ENCODE measurements at places on chromosomes 3 and 15. TPM values are rescaled to one million over a fixed set of nuclear protein-coding genes. Genes with fewer than 3 reads are reported as not detected.

DNA sequence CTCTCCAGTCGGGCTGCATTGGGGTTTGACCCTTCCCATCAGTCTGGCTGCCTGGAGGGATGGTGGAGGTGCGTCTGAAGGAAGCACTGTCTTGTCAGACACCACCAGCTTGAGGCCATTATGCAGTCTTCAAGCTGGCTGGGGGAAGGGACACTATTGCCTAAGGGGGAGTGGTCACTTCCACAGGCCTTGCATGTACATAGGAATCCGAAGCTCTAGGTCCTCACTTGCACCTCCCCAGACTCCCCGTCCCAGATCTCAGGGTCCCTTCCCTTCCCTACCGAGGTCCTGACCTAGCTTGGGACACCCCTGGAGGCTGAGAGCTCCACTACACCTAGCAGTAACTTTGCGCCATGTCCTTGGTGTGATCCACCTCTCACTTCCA lies 48.6 kb upstream of the KLF13 start:
- H3K4me1 ChIP-seq = peaks cover 5% of the 10 kb centered on the region
- no peaks in the 10 kb centered on the region for H3K36me3 ChIP-seq
- DNase-seq = no peak
- H3K27me3 ChIP-seq = no peaks in the 10 kb centered on the region

DNA sequence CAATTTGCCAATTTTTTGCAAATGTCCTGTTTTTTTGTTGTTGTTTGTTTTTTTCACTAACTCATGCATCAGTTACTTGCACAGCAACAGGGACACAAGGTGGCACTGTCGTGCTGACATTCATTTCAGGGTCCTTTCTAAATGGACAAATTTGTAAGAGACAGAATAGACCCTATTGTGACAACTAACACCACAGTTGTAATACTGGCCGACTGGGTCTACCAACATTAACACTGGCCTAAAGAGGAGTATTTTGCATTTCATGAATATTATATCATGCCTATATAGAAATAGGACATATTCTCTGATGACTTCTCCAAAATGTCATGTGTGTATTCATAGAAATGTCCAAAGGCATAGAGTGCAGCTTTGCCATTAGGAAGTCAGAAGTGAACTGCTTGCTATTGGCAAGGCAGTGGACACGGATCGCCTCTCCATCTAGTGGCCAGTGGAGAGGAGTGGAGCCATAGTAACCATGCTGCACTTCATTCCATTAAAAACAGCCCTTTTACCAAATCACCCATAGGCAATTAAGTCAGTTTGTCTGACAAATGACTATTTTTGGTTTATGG lies 54.8 kb downstream of the ZBTB20 start:
- DNase-seq = peak; percentile 59
- no peak overlapping the region for H3K4me3 ChIP-seq
- H3K27me3 ChIP-seq = no peaks in the 10 kb centered on the region
- H3K4me1 ChIP-seq = peaks cover 83% of the 10 kb centered on the region
- H3K36me3 ChIP-seq = no peaks in the 10 kb centered on the region

GRCh38 chr3:15277861-15278500 lies 54.4 kb downstream of the SH3BP5 start:
- no peak for DNase-seq
- no peak overlapping the region for H3K27ac ChIP-seq
- H3K27me3 ChIP-seq = no peaks in the 10 kb centered on the region
- H3K4me3 ChIP-seq = no peak overlapping the region

GRCh38 chr15:85351965-85352364 lies 28.4 kb upstream of the AKAP13 start:
- H3K27ac ChIP-seq = no peak overlapping the region
- no peak for DNase-seq
- no peaks in the 10 kb centered on the region for H3K36me3 ChIP-seq
- peaks cover 2% of the 10 kb centered on the region for H3K27me3 ChIP-seq
- H3K4me3 ChIP-seq = no peak overlapping the region

DNA sequence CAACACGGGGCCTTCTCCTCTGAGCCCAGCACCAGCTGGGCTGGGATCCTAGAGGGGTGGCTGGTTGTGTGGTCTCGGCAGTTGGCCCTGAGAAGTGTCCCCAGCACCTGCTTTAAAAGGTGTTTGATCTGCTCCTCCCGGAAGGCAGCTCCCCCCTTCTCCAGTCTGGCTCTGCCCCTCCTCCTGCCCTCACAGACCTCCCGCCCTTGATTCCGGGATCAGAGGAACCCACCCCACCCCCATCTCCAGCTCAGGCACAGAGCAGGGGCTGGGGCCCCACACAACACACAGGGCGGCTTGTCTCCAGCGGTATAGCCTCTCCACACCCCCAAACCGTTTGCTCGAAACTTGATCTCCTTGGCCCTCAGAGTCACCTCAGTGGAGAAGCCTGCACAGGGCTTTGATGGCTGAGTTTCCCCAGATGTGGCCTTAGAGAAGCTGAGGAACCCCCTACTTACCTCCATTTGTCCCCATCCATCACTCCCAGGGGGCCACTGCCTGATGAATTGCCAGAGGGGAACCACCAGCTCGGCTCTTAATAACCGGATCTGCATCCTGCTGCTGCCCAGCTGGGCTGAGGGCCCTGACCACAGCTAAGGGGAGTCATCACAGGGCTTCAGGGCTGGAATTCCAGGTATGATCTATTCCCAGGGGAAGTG lies 6.4 kb upstream of the STRA6 start:
- no peak overlapping the region for H3K27ac ChIP-seq
- H3K36me3 ChIP-seq = no peaks in the 10 kb centered on the region
- H3K27me3 ChIP-seq = no peaks in the 10 kb centered on the region
- H3K4me3 ChIP-seq = no peak overlapping the region
- DNase-seq = no peak
- no peaks in the 10 kb centered on the region for H3K4me1 ChIP-seq

ARRDC4 gene
- total RNA-seq = 32.6 TPM

Measured in psoas muscle (tissue), 8 donors.